GM23248 (cell line): ENCODE measurements at places on chromosomes 7 and 10.
A peak's percentile ranks its signal among the peaks of the same experiment; 100 is the strongest.

DNA sequence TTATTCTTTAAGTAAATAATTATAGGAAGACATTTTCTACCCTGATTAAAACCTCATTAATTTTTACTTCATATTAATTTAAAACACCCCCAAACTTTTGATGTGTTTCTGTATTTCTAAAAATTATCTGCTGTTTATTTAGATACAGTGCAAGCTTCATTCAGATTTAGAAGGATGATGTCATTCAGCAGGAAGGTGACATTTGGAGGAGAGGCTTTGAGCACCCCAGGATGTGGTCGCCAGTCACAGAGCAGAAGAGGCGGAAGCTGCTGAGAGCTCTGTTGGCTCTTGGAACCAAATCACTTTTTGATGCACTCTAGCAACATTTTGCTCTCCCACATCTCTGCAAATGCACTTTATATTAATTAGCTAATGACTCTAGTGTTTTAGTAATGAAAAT is 233.9 kb upstream of the CACNA2D1 start:
- peak; percentile 36 for DNase-seq

- DNase-seq = no peak
These were observed 113.7 kb downstream of the ALOX5 start for GRCh38 chr10:45487735-45488134.

DNA sequence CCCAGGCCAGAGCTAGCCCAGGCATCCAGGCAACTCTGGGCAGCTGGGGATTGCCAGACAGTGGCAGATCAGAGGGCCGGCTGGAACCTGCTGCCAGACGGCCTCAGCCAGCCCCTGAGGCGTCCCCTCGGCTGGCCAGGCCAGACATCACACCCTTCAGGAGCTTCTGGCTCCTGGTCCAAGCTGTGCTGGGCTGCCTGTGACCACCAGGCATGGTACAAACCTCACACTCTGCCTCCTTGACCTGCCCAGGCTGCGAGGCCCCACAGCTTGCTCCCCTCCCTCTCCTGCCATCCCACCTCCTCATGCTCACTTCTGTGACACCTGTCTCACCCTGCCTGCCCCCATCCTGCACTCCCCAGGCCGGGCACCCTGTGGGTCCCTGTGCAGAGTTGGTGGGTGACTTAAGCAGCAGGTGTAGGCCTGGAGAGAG is 5.7 kb downstream of the DEPP1 start:
- DNase-seq = no peak

DNA sequence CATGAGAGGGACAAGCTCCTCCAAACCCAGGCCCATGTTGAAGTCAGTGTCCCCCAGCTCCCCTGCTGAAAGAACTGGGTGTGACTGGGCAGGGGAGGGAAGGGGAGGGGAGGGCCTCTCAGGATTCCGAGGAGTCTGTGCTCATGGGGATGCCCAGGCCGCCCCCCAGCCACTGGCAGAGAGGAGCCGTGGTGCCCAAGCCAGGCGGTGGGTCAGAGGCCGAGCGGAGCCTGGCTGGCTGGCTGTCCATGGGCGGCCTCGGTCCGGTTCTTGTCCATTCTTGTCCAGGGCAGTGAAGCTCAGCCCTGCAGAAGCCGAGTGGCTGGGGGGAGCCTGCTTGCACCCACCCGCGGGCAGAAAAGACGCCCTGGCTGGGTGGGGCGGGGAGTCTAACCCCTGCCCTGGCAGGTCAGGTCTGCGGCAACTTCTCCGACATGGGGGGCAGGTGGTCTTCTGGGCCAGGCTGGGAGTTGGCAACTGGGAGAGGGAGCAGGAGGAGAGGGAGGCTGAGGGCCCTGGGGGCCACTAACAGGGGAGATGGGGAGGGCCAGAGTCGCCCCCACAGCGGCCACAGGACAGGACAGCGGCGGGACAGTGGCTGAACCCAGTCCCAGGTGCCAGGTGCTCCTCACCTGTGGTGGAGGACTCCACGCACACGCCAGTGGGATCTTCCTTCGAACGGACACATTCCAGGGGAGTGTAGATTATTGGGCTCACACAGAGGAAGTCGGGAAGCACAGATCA is 54.1 kb downstream of the FOXL3 start:
- DNase-seq = no peak

- no peak for DNase-seq
These were observed 28.2 kb upstream of the ADCYAP1R1 start for GRCh38 chr7:31023877-31024276.
